Activated naive CD4-positive, alpha-beta T cell treated with Interleukin-2 at 50 U/mL for 16 hours (primary cell): ENCODE measurements at places on chromosomes 6 and 20.

DNA sequence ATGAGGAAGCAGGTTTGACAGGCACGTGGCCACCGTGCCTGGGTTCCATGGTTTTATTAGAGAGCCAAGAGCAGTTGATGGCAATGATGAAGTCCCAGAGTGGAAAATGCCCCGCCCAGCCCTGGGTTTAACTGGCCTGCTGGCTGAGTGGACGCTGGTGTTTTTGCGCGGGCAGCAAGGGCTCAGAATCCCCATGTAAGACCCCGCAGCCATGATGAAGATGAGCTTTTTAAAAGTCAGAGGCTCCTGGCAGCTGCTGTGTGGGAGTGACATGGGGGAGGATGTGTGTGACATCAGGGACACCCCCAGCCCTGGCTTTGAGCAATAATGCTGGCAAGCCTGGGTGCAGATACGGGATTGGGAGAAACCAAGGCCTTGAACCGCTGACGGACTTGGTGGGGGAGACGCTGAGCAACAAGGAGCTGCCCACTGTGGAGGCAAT is 33.0 kb upstream of the SLCO4A1 start:
- DNase-seq, result no peak

GRCh38 chr6:116010790-116011401 is 49.8 kb downstream of the FRK start:
- peak; percentile 48 for DNase-seq

DNA sequence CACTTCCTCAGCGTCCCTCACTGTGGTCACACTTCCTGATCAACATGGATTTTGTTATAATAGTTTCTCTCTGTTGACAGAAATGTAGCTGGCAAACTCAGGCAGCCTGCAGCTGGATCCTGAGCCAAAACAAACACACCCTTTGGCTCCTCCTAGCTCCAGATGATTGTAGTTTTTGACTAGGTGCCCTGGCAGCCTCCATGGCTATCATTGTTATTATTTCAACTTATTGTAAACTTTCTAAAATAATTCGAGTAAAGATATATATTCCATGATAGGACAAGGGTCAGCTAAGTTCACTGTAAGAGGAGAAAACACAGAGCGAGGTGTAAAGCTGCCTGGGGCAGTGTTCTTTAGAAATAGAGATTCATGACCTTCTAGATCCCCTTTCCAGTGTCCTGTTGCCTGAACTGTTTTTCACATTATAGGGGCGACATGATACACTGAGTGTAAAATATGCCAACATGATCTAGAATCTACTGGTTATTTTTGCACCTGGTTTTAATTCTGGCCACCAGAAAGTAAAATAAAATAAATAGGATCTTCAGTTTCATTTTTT is 98.2 kb upstream of the HDGFL1 start:
- DNase-seq, result no peak

DNA sequence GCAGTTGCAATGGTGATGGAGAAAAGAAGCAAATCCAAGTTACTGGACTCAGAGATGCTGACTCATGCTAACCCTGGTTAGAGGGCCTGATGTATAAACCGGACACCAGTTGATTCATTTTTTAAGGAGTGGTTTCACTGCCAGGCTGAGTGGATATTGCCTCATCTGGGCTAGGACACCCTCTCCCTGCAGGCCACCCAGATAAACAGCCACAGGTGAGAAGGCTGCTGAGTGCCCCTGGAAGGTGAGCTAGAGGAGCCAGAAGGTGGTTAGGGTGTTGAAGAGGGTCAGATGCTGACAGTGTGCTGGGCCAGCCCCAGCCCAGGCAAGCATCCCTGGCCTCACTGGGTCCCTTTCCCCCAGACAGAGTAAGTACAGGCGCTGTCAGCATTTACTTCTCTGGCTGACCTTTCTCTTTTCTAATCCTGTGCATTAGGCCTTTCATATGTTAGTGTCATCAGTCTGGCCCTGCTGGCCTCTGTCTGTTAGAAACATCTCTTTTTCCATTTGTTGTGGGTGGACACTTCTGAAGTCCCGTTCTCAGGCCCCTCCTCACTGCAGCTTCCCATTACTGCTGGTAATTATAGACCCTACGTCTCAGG is 13.5 kb downstream of the EPB41L1 start:
- DNase-seq, result no peak

GRCh38 chr6:43976706-43977403 is 150.4 kb downstream of the MRPL14 start:
- DNase-seq, result no peak

- no peak for DNase-seq
Measured at GRCh38 chr6:71733970-71734899, 152.1 kb upstream of the RIMS1 start.

GRCh38 chr20:41475503-41475902 is 108.9 kb upstream of the EMILIN3 start:
- DNase-seq, result no peak

GRCh38 chr6:13866301-13866700 is 51.9 kb upstream of the MCUR1 start:
- DNase-seq, result no peak
